ENCODE measurements at places on chromosomes 5 and 9.

- no peaks in the 10 kb centered on the region for H3K27me3 ChIP-seq
- H3K4me3 ChIP-seq = no peak overlapping the region
- H3K36me3 ChIP-seq = no peaks in the 10 kb centered on the region
- no peak for DNase-seq
- H3K4me1 ChIP-seq = peaks cover 3% of the 10 kb centered on the region
Measured at GRCh38 chr9:107044872-107045271, 181.9 kb downstream of the ZNF462 start.

- no peaks in the 10 kb centered on the region for H3K27me3 ChIP-seq
- no peak overlapping the region for H3K4me3 ChIP-seq
- H3K36me3 ChIP-seq = no peaks in the 10 kb centered on the region
- peak overlapping the region; percentile 83 for H3K27ac ChIP-seq
- peak; percentile 52 for DNase-seq
- peaks cover 24% of the 10 kb centered on the region for H3K4me1 ChIP-seq
Measured at GRCh38 chr5:56270058-56270457, 36.9 kb upstream of the ANKRD55 start.

- no peaks in the 10 kb centered on the region for H3K27me3 ChIP-seq
- no peaks in the 10 kb centered on the region for H3K4me1 ChIP-seq
- DNase-seq = no peak
Measured at GRCh38 chr5:180910735-180911134, 11.8 kb downstream of the BTNL8 start.

- H3K27me3 ChIP-seq = no peaks in the 10 kb centered on the region
- H3K27ac ChIP-seq = peak overlapping the region; percentile 60
- no peak overlapping the region for H3K4me3 ChIP-seq
- H3K4me1 ChIP-seq = peaks cover 71% of the 10 kb centered on the region
Measured at GRCh38 chr5:139686706-139687441, 38.7 kb downstream of the CXXC5 start.

DNA sequence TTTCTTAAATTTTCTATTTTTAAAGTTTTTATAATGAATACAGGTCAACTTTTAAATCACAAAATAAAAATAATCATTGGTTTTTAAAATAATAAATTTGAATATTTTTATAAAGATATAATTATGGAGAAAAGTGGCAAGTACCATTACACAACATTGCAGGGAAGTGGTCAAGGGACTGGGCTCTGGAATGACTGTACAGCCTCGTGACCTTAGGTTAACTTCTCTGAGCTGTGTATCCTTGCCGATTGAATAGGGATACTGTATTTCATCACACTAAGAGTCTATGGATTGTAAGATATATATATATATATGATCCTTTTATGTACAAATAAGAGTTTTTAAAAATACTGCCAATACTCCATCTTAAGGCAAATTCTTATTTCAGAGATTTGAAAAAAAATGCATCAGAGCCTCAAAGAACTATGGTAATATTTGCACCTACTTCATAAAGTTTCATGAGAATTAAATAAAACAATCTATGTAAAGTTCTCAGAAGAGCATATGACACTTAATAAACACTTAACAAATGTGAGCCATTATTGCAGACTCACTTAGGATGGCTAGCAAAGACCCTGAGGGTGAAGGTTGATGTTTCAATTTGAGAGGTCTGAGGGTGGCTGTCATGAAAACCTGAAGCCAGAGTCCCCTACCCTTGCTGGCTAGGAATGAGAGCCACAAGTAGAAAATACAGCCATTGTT is 136.5 kb downstream of the CCDC192 start:
- no peaks in the 10 kb centered on the region for H3K27me3 ChIP-seq
- no peak for DNase-seq
- no peaks in the 10 kb centered on the region for H3K4me1 ChIP-seq
- H3K27ac ChIP-seq = no peak overlapping the region
- H3K4me3 ChIP-seq = no peak overlapping the region

- no peak overlapping the region for H3K27ac ChIP-seq
- no peaks in the 10 kb centered on the region for H3K27me3 ChIP-seq
- DNase-seq = no peak
- H3K4me1 ChIP-seq = no peaks in the 10 kb centered on the region
- no peaks in the 10 kb centered on the region for H3K36me3 ChIP-seq
- no peak overlapping the region for H3K4me3 ChIP-seq
Measured at GRCh38 chr5:174436750-174437149, 287.6 kb upstream of the MSX2 start.

DNA sequence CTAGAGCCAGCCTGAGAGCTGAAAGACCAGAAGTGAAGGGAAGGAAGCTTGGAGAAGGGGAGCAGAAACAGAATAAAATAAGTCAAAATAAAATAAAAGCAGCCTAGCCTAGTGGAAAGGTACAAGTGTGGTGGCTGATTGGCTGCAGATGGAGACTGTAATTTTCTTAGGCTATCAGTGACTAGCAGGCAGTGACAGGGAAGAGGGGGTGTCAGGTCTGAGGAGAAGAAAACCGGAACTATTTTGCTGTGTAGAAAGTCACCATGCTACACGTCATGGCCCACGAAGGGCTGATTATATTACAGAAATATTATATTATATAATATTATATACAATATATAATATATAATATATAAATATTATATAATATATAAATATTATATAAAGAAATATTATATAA is 98.1 kb upstream of the TAF11L2 start:
- DNase-seq = no peak
- no peaks in the 10 kb centered on the region for H3K36me3 ChIP-seq
- peaks cover 5% of the 10 kb centered on the region for H3K4me1 ChIP-seq
- no peaks in the 10 kb centered on the region for H3K27me3 ChIP-seq

DNA sequence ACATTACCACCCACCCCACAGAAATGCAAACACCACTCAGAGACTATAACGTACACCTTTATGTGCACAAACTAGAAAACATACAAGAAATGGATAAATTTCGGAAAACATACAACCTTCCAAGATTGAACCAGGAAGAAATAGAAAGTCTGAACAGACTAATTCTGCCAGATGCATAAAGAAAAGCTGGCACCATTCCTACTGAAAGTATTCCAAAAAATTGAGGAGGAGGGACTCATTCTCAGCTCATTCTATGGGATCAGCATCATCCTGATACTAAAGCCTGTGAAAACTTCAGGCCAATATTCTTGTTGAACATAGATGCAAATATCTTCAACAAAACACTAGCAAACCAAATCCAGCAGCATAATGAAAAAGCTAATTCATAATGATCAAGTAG is 115.1 kb upstream of the CD180 start:
- no peak for DNase-seq
- peaks cover 12% of the 10 kb centered on the region for H3K4me1 ChIP-seq
- H3K4me3 ChIP-seq = no peak overlapping the region
- H3K27ac ChIP-seq = no peak overlapping the region
- H3K27me3 ChIP-seq = no peaks in the 10 kb centered on the region

DNA sequence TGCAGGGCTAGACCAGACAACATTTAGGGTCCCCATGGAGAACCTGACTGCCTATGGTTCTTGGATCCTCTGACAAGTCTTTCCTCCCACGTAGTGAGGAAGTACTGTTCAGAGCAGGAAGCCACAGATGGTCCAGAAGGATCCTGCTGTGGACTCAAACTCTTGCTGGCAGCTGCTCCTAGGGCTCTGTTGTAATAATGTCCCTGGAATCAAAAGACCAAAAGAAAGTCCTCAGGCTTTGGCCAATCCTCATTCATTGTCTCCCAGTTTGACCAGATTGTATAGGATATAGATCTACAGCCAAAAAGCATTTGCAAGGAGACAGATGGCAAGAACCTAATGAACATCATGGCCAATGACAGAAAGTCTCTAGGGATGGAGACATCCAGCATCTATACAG is 53.9 kb downstream of the SEMA6A start:
- H3K4me1 ChIP-seq = no peaks in the 10 kb centered on the region
- H3K27ac ChIP-seq = no peak overlapping the region
- no peaks in the 10 kb centered on the region for H3K27me3 ChIP-seq
- no peak overlapping the region for H3K4me3 ChIP-seq

GRCh38 chr5:93340881-93341280 is 240.1 kb downstream of the NR2F1-AS1 start:
- H3K27me3 ChIP-seq = no peaks in the 10 kb centered on the region
- peaks cover 10% of the 10 kb centered on the region for H3K4me1 ChIP-seq
- H3K36me3 ChIP-seq = no peaks in the 10 kb centered on the region

GRCh38 chr5:58410441-58410840 is 49.4 kb downstream of the PLK2 start:
- DNase-seq = no peak
- H3K36me3 ChIP-seq = no peaks in the 10 kb centered on the region
- H3K27ac ChIP-seq = peak overlapping the region; percentile 68
- H3K27me3 ChIP-seq = no peaks in the 10 kb centered on the region
- H3K4me3 ChIP-seq = no peak overlapping the region

GRCh38 chr5:2833556-2833955 is 82.1 kb upstream of the IRX2 start:
- H3K27me3 ChIP-seq = peaks cover 9% of the 10 kb centered on the region
- H3K4me3 ChIP-seq = no peak overlapping the region
- H3K4me1 ChIP-seq = no peaks in the 10 kb centered on the region
- H3K27ac ChIP-seq = no peak overlapping the region
- no peak for DNase-seq
- no peaks in the 10 kb centered on the region for H3K36me3 ChIP-seq

- peak overlapping the region; percentile 60 for H3K4me3 ChIP-seq
- H3K4me1 ChIP-seq = peaks cover 4% of the 10 kb centered on the region
- H3K27ac ChIP-seq = no peak overlapping the region
- DNase-seq = no peak
Measured at GRCh38 chr5:73121119-73121463, 716 bp downstream of the TMEM171 start.

DNA sequence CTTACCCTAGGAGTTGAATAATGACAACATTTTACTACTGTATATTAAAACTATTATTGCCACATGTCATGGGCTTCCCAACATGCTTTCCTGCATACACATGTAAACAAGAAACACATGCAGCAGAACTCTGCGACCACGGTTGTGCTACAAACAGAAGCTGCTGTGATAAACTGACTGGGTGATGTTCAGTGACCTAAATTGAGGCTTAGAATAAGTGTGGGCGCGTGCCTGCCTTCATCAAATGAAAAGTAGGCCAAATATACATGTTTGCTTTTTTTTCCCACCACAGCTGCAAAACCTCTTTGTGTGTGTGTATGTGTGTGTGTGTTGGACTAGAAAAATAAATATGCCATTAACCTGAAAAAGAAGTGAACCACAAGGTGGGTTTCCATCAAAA is 1202.1 kb downstream of the PTPRD start:
- H3K4me3 ChIP-seq = no peak overlapping the region
- no peaks in the 10 kb centered on the region for H3K27me3 ChIP-seq
- DNase-seq = no peak

GRCh38 chr9:134474055-134474370 is 147.8 kb downstream of the RXRA start:
- no peak overlapping the region for H3K27ac ChIP-seq
- H3K4me3 ChIP-seq = no peak overlapping the region
- no peaks in the 10 kb centered on the region for H3K4me1 ChIP-seq
- no peak for DNase-seq
- H3K36me3 ChIP-seq = no peaks in the 10 kb centered on the region

- H3K4me3 ChIP-seq = no peak overlapping the region
- peaks cover 31% of the 10 kb centered on the region for H3K36me3 ChIP-seq
- DNase-seq = no peak
Measured at GRCh38 chr9:36053971-36054370, 17.3 kb downstream of the RECK start.

DNA sequence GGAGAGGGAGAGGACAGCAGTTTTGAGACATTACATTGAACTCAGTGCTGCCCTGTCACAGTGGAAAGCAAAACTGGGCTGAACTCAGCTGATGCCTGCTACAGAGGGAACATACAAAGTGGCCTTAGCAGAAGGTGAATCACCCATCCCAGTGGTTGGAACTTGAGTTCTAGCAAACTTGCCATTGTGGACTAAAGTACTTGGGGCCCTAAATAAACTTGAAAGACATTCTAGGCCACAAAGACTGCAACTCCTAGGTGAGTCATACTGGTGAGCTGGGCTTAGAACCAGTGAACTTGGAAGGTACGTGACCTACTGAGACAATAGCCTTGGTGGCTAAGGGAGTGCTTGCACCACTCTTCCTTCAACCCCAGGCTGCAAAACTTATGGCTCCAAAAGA is 155.7 kb upstream of the RIOK2 start:
- H3K27me3 ChIP-seq = no peaks in the 10 kb centered on the region
- H3K36me3 ChIP-seq = no peaks in the 10 kb centered on the region
- H3K27ac ChIP-seq = no peak overlapping the region
- no peaks in the 10 kb centered on the region for H3K4me1 ChIP-seq

DNA sequence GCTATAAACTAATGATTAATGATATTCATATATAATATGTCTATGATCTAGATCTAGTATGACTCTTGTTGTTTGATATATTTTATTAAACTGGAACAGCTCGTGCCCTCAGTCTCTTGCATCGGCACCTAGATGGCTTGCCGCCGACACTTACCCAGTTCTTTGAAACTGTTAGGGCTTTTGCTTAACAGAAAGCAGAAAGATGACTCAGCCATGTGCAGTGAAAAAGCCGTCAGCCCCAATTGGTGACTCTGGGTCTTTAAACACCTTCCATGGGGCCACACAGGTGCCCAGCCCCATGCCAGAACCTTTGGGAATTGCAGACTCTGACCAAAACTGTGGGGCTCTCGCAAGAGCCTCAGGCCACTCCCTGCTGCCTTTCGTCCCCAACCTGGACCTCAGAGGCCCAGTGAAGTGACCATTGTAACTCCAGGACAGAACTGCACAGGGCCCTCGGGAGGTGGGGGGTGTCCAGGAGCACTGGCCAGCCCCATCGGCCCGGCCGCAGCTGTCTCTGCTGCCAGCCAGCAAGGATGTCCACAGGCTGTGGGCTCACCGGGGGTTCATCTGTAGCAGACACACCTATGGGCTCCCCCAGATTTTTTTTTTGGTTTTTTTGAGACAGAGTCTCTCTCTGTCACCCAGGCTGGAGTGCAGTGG is 7.8 kb downstream of the LCN10 start:
- H3K4me1 ChIP-seq = no peaks in the 10 kb centered on the region
- H3K36me3 ChIP-seq = no peaks in the 10 kb centered on the region
- no peak overlapping the region for H3K4me3 ChIP-seq
- DNase-seq = no peak
- no peak overlapping the region for H3K27ac ChIP-seq
- H3K27me3 ChIP-seq = no peaks in the 10 kb centered on the region

GRCh38 chr9:133633681-133634080 is 2.5 kb upstream of the DBH start:
- no peak overlapping the region for H3K4me3 ChIP-seq
- no peak overlapping the region for H3K27ac ChIP-seq
- peaks cover 34% of the 10 kb centered on the region for H3K27me3 ChIP-seq
- peaks cover 70% of the 10 kb centered on the region for H3K4me1 ChIP-seq
- H3K36me3 ChIP-seq = peaks cover 4% of the 10 kb centered on the region

- H3K4me1 ChIP-seq = no peaks in the 10 kb centered on the region
- H3K4me3 ChIP-seq = no peak overlapping the region
- no peaks in the 10 kb centered on the region for H3K36me3 ChIP-seq
- DNase-seq = no peak
- H3K27ac ChIP-seq = no peak overlapping the region
Measured at GRCh38 chr5:84605241-84605640, 220.6 kb upstream of the EDIL3 start.

All from SK-N-SH (cell line).